ENCODE measurements at places on chromosomes 12 and 14.

GRCh38 chr12:29054858-29055663 lies 94.0 kb upstream of the FAR2 start:
- no peak for DNase-seq

DNA sequence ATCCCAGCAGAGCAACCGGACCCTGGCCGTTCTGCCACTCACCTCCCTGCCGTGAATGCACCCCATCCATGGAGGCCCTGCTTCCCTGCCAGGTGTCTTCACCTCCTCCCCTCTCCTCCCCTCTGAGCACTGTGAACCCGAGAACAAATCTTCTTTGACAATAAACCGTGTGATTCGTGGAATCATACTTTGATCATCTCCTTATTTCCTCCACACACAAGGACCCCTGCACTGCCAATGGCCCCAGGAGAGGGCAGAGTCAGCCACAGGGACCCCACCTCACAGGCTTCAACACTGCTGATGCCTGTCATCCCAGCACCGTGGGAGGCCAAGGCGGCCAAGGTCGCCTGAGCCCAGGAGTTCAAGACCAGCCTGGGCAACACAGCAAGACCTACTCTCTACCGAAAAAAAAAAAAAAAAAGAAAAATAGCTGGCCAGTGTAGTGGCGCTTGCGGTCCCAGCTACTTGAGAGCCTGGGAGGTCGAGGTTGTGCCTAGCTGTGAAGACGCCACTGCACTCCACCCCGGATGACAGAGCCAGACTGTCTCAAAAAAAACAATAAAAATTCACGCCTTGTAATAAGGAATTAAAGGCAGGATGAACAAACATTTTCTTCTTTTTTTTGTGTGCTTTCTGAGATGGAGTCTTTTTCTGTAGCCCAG lies 1.1 kb downstream of the XRCC3 start:
- DNase-seq, result no peak

- no peak for DNase-seq
Observed at GRCh38 chr12:14751986-14752385, 51.3 kb downstream of the WBP11 start.

DNA sequence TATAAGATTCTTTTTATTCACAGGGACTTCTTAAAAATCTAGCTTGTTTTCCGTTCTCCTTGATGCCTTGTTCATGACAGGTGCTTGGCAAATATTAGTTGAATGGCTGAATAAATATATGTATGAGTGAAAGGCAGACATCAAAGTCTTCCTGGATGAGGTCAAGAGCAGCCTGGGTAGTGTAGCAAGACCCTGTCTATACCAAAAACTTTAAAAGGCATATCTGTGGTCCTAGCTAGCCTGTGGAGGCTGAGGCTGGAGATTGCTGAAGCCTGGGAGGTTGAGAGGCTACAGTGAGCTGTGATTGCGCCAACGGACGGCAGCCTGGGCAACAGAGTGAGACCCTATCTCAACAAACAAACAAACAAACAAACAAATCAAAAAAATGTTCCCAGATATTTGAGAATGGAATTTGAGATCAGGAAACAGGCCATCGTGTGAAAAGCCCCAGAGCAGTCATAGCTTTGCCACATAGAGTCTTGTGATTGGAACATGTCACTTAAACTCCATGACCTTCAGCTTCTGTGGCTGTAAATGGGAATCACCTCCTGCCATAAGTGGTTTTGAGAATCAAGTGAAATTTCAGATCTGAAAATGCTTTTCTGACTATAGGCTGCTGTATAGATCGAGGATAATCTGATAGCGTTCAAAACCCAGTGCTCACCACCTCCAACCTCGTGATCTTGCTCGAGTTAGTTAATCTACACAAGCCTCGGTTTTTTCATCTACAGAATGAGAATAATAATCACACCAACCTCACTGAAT lies 64.3 kb downstream of the ZFP36L1 start:
- no peak for DNase-seq

DNA sequence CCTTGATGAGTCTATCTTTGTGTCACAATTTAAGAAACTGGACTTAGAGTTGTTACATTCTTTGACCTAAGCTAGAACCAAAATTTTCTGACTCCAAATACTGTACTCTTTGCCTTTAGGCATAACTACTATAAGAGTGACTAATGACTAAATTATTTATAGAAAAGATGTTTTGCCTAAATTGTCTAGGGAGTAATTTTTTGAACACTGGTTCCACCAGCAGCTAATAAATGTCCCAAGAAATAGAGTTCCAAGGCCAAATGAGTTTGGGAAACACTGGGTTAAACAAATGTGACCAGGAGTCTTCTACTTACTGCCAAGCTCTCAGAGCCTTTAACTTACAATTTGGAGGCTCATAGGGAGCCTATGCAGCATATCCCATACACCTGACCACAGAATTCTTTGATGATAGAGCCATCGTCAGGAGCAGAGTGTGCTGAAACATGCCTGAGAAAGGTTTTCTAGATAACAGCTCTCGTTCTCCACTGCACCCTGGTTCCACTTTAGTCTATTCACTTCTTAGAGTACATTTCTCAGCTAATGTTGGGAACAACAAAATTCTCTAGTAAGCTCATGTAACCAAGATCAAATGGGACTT lies 215.9 kb upstream of the HMGA2 start:
- DNase-seq, result no peak

DNA sequence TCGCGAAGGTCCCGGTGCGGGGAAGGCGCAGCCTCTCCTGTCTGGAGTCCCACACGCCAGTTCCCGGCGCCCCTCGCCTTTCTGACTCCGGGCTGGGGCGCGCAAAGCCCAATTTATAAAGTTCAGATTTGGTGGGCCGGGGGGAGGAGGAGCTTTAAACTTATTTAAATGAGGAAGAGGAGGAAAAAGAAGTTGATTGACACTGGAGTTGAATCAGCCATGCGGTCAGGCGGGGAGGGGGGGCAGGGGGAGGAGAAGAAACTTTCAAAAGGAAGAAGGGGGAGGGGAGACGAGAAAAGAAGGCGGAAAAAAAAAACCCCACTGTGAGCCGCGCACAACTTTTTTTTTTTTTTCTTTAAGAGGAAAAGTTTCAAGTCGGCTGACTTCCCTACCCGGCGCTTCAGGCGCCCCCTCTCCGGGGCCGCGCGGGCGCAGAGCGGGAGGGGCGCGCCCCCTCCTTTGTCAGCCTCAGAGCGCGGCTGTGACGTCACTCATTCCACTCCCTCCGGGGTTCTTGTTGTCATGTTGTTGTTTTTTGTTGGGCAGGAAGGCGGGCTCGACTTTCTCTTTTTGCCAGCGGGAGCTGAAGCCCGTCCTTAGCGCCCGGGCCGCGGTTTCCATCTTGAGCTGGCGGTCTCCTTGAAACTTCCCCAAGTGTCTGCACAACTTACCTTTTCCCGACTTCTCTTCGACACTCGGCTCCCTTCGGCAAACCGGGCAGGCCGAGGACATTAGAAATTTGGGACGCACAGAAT lies at the start of gene ZFP36L1:
TSS of gene ZFP36L1 (minus strand) at position 89 of the 755 bp plus-strand sequence. CDS start 129 bp downstream, outside the sequence.
- DNase-seq, result peak; percentile 94

- no peak for DNase-seq
Observed at GRCh38 chr12:614411-614970, 48.8 kb downstream of the NINJ2 start.

GRCh38 chr12:21353487-21353886 lies 18.8 kb upstream of the SLCO1A2 start:
- DNase-seq, result no peak

DNA sequence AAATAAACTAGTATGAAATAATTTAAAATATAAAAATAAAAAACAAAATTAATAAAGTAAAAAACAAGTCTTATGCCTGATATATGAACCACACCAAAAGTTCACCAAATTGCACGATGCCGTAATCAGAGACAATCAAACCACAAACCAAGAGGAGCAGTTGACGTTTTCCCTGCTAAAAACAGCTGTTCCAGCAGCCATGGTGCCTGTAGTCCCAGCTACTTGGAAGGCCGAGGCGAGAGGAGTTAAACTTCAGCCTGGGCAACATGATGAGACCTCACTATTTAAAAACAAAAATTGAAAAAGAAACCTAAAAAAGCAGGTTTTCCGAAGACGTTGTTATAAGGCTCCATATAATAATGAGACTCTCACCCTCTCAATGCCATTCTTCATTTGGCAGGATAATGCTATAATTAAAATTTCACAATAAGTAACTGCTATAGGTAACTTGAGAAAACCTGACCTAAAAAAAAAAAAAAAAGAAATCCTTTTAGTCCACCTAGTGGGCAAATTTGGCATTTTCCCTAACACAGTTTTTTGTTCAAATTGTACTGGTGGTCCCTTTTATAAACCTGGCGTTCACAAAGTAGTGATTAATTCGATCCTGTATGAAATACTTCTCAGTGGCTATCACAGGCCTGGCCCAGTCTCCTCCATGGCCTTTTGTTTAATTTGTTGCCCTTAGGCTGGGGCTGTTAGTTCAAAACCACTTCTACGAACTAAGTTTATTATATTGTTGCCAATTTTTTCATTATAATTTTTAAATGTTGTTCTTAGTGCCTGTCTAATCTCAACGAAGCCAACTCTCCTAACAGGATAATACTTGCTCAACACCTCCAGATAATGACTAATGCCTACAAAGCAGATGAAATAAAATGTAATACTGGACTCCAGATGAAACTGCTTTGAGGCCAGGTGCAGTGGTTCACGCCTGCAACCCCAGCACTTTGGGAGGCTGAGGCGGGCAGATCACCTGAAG lies 62.1 kb downstream of the TNFAIP2 start:
- DNase-seq, result no peak

DNA sequence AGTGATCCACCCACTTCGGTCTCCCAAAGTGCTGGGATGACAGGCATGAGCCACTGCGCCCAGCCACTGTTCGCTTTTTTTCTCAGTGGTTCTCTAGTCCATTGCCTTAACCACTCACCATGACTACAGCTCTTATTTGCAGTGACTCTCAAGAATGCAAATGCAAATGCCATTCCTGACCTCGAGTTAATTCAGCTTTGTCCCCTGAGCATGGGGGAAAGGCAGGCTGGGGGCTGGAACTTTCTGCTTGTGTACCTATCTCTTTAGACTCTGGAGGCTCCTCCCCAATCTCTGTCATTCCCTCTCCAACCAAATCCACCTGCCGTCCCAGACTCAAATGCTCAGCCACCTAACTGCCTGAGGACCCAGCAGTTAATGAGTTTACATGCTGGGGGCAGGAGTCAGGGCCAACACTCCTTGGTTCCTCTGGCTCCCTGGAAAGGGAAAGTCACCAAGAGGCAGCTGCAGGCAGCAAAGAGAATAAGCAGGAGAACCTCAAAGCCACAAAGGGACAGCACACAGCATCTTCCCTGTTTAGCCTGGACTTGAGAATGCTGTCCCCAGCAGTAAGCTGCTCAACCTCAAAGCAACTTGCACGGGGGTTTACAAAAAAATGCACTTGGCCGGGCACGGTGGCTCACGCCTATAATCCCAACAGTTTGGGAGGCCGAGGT lies 5.3 kb upstream of the HNF1A start:
- no peak for DNase-seq

- DNase-seq, result peak; percentile 65
Observed at GRCh38 chr14:75049136-75049535, 2.1 kb downstream of the MLH3 start.

DNA sequence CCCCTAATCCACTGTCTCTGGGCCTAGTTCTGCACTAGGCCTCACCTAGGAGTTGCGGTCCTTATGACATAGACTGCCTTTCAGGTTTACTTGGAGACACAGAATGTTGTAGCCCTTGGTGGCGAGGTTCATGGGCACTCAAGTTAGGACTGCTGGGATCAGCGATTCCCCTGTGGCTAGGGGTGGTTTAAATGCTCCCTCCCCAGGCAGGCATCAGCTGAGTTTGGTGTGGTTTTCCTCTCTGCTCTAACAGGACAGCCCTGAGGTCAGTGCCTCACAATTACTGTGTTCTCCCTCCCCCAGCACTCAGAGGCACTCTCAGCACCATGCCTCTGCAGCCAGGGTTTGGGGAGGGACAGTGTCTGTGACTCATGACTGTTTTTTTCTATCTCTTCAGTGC lies 22.2 kb upstream of the RDH16 start:
- no peak for DNase-seq

- DNase-seq, result peak; percentile 73
Observed at GRCh38 chr14:22388669-22389595, 200.1 kb downstream of the DAD1 start.
